Cardiac septum (tissue), 1 donor: ENCODE measurements at places on chromosomes 12 and 14. TPM values are rescaled to one million over a fixed set of nuclear protein-coding genes. Genes with fewer than 3 reads are reported as not detected.

GRCh38 chr12:44525806-44526654 lies 350.1 kb downstream of the NELL2 start:
- no peak for DNase-seq

GRCh38 chr14:77151245-77151644 lies 9.7 kb upstream of the ZDHHC22 start:
- no peak for DNase-seq

EXOC3L4 gene
- 0.46 TPM for total RNA-seq

- no peak for DNase-seq
These were observed 40.0 kb downstream of the STX2 start for GRCh38 chr12:130799051-130799450.
